Activated CD4-positive, CD25-positive, alpha-beta regulatory T cell treated with anti-CD3 and anti-CD28 coated beads, Interleukin-2, amount 50 U/mL, for 24 hours (primary cell): ENCODE measurements at places on chromosomes 1 and 21.
A peak's percentile ranks its signal among the peaks of the same experiment; 100 is the strongest.

DNA sequence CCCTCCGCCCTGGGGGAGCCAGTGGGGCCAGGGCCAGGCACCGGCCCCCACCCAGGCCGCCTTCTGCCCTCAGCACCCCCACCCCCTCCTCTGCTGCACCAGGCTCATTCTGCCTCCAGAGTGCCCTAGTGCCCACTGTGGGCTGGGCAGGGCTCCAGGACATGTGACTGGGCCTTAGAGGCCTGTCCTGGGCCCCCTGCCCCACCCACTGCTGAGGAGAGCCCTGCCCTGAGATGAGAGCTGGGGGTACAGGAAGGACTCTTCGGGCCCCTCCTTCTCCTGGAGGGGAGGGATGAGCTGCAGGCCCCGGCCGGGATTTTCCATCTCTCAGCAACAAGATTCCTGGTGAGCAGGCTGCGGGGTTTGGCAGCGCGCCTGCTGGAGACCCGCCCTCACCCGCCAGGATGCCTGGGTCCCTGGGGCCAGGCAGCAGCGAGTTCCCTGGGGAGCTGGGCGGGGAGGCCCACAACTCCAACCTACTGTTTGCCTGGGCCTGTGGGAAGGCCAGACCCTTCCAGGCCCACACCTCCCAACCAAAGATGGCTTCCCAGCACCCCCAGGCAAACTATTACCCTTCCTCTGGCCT lies 14.0 kb downstream of the AHDC1 start:
- no peak for ATAC-seq

GRCh38 chr1:46184920-46185658 lies 8.8 kb upstream of the P3R3URF start:
- peak; percentile 54 for ATAC-seq

DNA sequence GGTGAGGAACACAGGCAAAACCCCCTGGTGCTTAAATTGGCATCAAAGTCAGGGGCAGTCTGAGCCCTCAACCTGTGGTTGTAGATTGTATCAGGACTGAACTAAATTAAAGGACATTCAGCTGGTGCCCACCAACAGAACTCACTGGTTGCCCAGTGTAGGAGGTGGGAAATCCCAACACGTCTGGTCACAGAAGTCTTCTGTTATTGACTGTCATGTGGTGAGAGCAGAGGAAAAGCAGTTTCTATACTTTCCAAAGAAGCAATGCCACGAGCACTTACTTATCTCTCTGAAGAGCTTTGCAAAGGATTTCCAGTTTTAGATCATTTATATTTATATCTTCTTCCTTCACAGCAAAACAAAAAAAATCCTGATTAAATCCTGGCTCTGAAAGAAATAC lies 15.0 kb upstream of the ACTA1 start:
- no peak for ATAC-seq

- ATAC-seq: no peak
These were observed 474.5 kb upstream of the BEND5 start for GRCh38 chr1:49251019-49251784.

- ATAC-seq: no peak
These were observed 2.2 kb downstream of the PHGDH start for GRCh38 chr1:119713749-119714456.

- no peak for ATAC-seq
These were observed 5.6 kb downstream of the GLMP start for GRCh38 chr1:156289857-156290256.

- ATAC-seq: no peak
These were observed 104.7 kb downstream of the AKT3 start for GRCh38 chr1:243745356-243745755.

GRCh38 chr1:220551718-220552117 lies 23.8 kb downstream of the MARK1 start:
- ATAC-seq: no peak

DNA sequence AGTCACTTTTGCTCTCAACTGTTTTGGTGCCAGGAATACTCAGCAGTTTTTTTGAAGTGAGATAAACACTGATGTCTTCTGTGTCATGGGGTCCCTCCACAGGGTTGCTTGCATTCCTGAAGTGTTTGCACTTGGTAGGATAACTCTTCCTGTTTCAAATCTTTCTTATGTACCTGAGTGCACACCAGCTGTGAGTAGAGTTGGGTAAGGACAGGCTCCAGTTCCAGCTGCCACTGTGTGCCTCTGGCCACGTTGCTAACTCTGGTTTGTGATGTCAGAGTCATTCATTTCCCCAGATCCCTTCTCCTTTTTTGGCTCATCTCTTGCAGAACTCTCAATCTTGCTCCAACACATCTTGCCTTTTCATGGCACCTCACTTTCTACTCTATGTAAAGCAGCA lies 356.3 kb upstream of the B3GALT2 start:
- no peak for ATAC-seq

DNA sequence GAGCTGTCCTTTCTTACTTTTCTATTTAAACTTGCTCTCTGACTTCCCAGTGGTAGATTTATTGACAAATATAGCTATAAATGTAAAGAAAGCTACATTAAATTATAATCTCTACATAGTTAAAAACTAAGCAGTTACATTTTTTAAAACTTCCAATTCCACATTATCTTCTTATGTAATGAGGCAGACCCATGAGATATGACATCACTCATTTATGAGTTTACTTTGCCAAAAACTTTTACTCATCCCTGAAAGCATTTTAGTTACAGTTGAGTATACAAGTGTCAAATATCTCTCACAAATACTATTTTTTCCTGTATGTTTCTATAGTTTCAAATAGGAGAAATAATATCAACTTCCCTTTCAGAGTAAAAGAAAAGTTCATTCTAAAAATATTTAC lies 3.8 kb downstream of the NMNAT2 start:
- ATAC-seq: no peak

DNA sequence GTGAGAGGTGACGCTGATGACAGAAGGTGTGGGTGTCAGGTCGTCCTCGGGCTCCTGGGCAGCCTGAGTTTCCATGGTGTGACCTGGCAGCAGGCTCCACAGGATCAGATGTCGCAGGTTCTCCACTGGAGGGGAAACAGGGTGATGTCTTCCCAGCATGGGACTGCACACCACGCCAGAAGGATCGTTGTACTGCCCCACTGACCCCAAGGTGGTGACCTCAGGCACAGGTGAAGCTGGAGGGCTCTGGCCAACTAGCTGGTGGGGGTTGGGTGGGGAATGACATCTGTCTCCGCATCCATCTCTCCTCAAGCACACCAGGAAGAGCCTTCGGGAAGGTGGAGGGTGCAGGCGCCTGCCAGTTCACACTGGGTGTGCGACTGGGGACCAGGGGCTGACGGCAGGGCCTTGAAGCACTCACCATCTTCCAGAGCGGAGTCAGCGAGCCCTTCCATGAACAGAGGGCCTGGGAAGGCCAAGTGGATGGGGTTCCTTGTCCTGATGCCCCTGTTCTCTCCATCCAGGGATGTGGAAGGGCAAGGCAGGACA lies 19.4 kb downstream of the LRRC71 start:
- no peak for ATAC-seq

- no peak for ATAC-seq
These were observed 25.4 kb downstream of the TEX35 start for GRCh38 chr1:178538192-178538916.

GRCh38 chr21:41162096-41162495 lies 5.9 kb upstream of the BACE2 start:
- ATAC-seq: no peak

GRCh38 chr1:243483071-243483771 lies 227.4 kb downstream of the SDCCAG8 start:
- peak; percentile 11 for ATAC-seq

GRCh38 chr1:154753426-154753825 lies 116.7 kb downstream of the KCNN3 start:
- ATAC-seq: no peak

DNA sequence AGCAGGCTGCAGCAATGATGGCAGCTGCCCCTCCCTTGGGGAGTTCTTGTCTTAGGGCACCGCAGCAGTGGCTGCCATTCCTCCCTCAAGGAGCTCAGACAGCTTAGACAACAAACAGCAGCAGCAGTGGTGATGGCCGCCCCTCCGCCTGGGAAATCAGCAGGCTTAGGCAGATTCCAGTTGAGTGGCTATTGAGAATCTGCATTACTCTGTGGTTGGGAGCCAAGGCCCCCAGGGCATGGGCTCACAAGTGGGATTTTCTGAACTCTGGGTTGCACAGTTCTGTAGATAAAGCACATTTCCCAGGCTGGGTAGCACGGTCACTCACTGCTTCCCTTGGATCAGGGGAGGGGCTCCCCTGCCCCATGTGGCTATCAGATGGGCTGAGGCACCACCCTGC lies 1280.7 kb upstream of the TMPRSS15 start:
- ATAC-seq: no peak

- ATAC-seq: no peak
These were observed 7.6 kb upstream of the C1orf74 start for GRCh38 chr1:209791920-209792319.

DNA sequence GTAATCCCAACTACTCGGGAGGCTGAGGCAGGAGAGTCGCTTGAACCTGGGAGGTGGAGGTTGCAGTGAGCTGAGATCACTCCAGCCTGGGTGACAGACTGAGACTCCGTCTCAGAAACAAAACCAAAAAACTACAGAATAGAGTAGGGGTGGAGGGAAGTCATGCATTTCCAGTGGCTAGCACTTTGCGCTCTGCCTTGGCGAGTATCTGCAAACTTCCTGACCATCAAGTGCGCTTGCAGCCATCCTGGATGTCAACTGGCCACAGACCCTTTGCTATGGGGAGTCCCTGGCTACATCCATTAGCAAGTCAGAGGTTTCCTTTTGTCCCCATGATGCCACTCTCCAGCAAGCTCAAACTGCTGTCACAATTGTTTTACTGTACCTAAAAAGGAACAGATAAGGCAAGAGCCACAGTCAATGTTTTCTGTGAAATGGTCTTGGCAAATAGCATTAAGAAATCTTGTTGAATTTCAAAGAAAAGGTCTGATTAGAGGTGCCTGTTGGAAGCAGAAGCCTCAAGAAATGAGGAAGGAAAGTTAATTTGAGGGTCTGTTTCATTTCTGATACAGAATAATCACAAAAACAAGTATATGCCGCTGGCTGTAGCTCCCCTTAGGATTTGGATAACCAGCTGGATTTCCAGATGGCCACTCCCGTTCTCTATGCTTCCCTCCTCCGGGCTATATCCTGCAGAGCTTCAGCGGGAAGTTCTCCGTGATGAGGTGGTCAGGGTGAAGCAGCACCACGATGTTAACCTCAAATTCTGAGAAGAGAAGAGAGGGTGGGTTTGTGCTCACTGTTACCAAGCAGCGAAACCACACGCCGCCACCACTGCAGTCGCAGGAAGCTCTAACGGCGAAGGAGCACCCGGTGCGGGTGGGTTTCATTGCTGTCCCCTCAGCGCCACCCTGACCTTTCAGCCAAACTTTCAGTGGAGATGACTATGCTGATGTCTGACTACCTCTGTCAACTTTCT lies 42.0 kb downstream of the VPS26C start:
- ATAC-seq: peak; percentile 42

DNA sequence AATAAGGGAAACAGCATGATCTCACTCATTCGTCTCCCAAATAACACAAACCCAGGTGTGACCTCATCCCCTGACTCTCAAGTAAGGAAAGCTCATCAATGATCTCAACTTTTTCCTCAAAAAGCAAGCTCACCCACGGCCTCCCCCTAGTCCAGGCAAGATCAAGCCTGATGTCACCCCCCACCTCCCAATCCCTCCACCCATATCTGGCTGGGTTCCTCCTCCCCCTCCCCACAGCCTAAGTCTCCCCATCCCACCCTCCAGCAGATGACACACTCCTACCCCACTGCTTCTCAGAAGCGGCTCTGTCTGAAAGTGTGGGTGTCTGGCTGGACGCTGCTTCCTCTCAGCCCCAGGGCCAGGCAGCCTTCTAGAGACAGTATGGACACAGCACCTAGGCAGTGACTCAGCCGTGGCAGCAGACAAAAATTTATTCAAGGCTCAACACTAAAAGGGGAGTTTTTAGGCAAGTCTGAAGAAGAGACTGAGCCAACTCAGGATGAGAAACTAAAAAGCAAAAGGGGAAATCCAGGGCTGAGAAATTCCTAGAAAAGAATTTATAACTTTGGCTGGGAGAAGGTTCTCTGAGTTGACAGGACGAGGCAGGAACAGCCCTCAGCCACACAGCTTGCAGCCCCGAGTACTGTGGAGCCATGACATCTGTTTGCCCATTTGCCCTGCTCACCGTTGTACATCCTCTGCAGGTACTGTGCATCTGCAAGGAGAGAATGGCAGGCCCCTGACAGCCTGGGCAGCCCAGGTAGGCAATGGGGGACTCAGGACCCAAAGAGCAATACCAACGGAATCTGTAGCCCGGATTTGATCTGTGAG lies 81.6 kb upstream of the LRRC8D start:
- peak; percentile 91 for ATAC-seq

- ATAC-seq: no peak
These were observed 109.6 kb downstream of the CRYAA start for GRCh38 chr21:43278359-43278758.

- ATAC-seq: peak; percentile 24
These were observed 97.1 kb downstream of the ARHGEF10L start for GRCh38 chr1:17636612-17637011.

DNA sequence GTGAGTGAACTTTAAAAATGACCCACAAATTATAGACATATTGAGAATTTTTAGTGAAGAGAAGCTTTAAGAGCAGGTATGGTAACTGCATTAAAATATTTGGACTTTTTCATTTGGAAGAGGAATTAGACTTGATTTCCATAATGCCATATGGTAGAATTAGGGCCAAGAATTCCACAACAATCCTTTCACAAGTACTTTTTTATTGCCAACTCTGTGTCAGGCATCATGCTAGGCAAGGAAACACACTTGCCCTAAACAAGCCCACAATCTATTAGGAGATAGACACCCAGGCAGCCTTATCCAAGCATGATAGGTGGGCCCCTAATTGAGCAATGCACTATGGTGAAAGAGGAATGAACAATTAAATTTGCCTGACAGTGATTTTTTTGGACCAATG lies 353.0 kb downstream of the TGFB2 start:
- ATAC-seq: no peak

DNA sequence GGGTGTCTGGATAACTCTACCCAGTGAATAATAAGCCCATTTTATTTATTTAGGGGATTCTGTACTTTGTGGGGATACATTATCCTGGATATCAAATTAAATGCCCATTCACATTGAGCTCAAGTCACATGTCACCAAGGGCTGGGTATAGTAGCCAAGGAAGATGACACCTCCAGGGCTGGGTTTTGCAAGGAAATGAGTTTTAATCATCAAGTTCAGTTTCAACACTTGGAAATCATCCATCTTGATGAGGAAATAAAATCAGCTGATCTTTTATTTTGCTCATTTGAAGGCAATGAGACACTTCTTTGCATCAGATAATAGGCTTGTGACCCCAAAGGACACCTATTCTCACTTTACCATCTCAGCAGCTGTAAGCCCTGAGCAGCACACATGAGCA lies 80.0 kb upstream of the TNR start:
- no peak for ATAC-seq

- no peak for ATAC-seq
These were observed 2.9 kb upstream of the ETNK2 start for GRCh38 chr1:204154568-204155255.

DNA sequence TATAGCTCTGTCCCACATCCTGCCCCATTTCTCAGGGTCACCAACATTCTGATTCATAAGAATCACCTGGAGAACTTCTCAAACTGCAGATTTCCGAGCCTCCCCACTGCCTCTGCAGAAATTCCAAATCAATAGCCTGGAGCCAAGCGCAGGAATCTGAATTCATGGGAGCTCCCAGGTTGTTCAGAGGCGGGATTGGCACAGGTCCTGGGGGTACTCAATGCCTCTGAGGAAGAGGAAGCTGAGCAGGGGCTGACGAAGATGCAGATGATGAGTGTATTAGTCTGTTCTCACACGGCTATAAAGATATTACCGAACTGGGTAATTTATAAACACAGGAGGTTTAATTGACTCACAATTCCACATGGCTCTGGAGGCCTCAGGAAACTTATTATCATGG lies 455.5 kb downstream of the MATN1 start:
- ATAC-seq: no peak
